NCI-H82 (cell line): ENCODE measurements at places on chromosomes 1 and 21.

DNA sequence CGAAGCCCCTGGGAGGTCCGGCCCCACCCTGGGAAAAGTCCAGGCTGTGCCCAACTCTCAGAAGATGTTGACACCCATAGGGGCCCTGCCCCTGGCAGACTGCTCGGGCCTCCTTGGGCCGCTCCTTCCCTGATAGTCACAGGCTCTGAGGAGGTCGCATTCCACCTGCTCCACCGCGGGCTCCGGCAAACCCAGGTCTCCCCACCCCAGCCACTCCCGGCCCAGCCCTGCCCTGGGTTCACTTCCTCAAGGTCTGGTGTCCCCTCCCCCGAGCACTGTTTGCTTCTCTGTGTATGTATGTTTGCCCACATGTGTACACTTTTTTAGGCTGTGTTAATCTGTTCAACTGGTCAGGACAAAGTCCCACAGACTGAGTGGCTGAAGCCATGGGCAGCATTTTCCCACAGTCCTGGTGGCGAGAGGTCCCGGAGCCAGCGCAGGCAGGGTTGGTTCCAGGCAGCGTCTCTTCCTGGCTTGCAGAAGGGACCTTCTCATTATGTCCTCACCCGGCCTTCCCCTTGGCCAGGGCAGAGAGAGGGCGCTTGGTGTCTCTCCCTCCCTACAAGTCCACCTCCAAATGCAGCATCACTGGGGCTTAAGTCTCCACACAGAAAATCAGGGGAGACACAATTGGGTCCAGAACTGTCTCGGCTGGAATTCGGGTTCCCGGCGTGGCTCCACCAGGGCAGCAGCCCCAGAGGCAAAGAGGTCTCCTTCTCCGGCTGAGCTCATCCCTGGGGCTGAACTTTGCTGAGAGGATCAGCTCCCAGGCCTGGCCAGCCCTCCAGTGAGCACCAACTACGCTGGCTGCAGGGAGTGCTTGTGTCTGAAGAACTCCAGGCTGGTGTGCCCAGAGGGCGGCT is 10.5 kb upstream of the PRXL2B start:
- no peak for DNase-seq

GRCh38 chr1:58104960-58105359 is 441.6 kb downstream of the OMA1 start:
- no peak for DNase-seq

DNA sequence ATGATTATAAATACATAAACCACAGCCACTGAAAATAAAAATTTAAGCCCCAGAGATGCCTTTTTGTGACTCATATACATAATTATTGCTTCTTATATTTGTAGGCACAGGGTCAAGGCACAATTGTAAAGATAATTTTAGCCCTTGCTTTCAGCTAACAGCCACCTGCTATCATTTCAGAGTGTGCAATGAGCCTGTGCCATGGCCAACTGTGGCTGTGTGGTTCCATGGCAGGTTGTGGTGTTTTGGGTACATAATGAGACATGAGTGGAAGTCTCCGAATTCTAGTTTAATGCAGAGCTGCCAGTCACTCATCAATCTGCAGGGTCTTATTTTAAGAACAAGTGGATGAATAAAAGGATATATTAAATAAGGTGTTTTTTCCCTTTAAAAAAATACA is 346.9 kb upstream of the SNX7 start:
- no peak for DNase-seq

DNA sequence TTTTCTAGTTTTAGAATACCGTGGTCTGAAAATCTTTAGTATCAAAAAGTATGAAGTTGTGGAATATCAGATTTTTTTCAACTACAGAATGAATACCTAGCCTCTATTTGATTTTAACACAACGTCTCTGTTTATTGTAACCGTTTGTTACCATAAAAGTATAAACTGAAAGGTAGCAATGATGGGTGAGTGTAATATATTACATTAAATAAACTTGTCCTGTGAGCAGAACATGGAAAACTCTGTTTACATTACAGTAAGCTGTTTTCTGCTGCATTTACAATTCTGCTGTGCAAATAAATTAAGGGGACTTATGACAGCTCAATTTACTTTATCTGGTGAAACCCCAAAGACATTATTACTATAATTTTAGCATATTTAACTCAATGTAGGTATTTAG is 62.5 kb downstream of the CHRM3 start:
- no peak for DNase-seq

GRCh38 chr1:89322402-89322801 is 41.5 kb upstream of the GBP6 start:
- DNase-seq, result no peak

DNA sequence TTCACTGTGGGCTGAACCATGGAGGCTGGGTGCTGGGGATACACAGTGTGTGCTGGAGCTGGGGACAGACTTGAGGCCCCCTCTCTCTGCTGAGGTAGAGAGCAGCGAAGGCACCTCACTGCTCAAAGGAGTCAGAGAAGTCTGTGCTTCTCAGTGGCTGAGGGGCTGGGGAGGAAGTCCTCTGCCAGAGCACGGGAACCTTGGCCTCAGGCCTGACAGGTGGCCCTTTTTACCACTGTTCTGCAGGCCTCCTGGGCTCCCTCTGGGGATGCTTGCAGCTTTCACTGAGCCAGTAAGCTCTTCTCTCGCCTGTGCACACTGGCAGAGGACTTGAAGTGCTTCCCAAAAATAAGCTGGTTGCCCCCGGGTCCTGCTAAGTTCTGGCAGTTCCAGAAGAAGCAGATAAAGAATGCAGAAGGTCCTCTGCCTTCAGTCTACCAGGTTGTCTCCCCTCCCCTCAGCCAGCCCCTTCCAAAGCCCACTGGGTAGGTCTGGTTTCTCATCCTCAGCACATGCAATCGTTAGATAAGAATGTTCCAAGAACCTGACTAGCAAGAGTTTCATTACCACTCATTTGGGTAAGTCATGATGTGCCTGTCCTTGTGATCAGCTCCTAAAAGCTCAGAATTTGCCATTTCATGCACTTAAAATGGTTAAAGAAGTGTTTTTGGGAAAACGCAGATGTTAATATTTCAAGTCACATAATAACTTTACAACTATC is 53.9 kb downstream of the TENT5C start:
- DNase-seq, result no peak

DNA sequence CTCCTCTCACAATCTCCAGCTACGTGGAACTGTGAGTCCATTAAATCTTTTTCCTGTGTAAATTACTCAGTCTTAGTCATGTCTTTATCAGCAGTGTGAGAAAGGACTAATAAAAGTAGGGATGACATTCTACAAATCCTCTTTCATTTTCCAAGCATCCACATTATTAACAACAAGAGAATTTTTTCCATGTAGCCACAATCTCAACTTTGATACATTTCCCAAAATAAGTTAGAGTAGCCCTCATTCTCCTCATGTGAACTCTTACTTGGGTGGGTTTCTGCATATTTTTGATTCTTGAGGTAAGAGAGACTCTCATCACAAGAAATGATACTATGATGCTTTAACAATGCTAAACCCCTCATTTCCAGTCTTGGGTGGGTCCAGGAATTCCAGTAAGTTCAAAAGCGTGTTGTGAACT is 52.8 kb downstream of the TNFSF18 start:
- DNase-seq, result no peak
